Mesenteric fat pad (tissue), 1 donor: ENCODE measurements at places on chromosomes 5 and 9.

- DNase-seq, result peak; percentile 43
Observed at GRCh38 chr9:134899818-134900217, 17.9 kb downstream of the FCN1 start.

DNA sequence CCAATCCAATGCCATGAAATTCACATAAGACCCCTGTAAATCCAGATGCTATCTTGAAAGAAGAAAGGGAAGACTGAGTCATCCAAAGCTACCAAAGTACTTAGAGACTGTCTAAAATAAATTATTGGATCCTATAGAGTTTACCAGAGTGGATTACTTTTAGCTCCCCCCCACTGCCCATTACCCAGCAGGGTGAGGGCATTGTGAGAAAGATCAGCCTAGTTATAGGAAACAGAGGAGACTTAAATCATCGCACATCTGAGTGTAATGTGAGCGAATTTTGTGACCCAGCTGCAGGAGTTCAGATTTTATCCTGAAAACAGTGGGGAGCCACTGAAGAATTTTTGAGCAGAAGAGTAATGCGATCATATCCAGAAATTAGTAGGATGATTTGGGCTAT is 1.6 kb upstream of the ENHO start:
- no peak for DNase-seq

DNA sequence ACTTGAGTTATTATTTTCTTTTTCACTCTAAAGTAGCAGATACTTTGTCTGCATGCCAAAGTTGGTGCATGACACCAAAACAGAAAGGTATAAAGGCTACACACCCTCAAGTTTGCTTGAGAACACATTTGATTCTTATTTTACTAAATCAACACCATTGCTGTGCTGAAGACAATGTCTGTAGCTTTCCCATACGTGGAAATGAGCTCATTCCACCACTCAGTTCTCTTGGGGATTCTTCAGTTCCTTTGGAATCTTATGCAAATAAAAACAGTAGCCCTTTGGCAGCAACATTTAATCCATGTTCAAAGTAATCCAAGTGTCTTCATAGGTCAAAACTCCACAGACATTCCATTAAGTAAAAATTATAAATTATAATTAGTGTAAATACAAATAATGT is 264.9 kb downstream of the TLE1 start:
- DNase-seq, result no peak

GRCh38 chr9:114497236-114497635 is 8.0 kb downstream of the WHRN start:
- DNase-seq, result no peak

GRCh38 chr5:54766748-54767147 is 218.6 kb downstream of the ESM1 start:
- no peak for DNase-seq

GRCh38 chr5:34897646-34898045 is 17.7 kb downstream of the RAD1 start:
- no peak for DNase-seq

GRCh38 chr9:21016701-21017491 is 14.5 kb downstream of the HACD4 start:
- DNase-seq, result no peak

- DNase-seq, result no peak
Observed at GRCh38 chr9:115400796-115401195, 282.8 kb upstream of the TNC start.

DNA sequence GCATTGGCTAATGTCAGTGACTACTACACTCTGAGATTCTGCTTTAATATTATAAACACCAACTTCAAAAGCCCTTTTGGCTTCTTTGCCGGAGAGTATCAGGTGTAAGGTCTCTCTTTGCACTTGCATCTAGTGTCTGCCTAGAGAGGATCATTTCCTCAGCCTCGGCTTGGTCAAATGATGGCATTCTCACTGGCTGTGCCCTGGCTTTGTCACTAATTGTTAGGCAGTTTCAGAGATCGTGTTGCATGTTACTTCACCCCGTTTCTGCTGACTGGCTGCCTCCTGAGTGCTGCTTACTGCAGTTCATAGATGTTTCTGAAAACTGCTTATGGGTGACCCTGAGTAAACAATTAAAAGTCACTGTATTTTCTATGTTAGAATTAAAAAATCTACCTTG is 48.8 kb downstream of the SLC1A3 start:
- DNase-seq, result no peak

DNA sequence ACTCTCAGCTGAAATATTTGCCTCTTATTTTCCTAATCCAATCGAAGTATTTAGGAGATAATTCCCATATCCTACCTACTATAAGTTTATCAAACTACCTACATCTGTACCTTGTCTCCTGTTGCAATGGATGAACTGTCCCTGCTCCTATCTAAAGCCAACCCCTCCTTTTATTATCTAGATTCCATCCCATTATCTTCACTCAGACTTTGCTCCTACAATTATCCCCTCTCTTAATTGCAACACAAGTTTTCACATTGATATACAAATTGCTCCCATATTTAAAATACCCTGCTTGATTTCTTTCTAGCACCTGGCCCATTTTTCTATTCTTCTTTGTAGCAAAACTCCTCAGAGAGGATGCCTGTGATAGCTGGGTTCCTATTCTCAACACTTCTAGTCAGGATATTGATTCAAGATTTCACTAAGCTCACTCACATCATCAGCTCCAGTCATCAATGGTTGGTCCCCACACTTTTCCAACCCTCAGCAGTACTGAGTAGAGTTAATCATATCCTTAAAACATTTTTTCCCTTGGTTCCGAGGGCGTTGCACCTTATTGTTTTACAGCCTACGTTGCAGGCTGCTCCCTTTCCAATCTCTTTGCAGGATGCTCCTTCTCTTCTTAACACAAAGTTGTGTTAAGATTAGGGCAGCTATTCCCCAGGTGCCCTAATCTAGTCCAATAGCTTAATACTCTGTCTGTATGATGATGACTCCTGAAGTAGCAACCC is 177.8 kb upstream of the PTGER4 start:
- no peak for DNase-seq

- no peak for DNase-seq
Observed at GRCh38 chr5:17436761-17437221, 61.2 kb upstream of the TAF11L2 start.

GRCh38 chr9:69252436-69252835 is 72.6 kb upstream of the ENTREP1 start:
- no peak for DNase-seq

- DNase-seq, result no peak
Observed at GRCh38 chr5:131749723-131750470, 46.9 kb downstream of the FNIP1 start.

GRCh38 chr9:101449071-101449721 is 13.6 kb upstream of the ALDOB start:
- DNase-seq, result peak; percentile 90

DNA sequence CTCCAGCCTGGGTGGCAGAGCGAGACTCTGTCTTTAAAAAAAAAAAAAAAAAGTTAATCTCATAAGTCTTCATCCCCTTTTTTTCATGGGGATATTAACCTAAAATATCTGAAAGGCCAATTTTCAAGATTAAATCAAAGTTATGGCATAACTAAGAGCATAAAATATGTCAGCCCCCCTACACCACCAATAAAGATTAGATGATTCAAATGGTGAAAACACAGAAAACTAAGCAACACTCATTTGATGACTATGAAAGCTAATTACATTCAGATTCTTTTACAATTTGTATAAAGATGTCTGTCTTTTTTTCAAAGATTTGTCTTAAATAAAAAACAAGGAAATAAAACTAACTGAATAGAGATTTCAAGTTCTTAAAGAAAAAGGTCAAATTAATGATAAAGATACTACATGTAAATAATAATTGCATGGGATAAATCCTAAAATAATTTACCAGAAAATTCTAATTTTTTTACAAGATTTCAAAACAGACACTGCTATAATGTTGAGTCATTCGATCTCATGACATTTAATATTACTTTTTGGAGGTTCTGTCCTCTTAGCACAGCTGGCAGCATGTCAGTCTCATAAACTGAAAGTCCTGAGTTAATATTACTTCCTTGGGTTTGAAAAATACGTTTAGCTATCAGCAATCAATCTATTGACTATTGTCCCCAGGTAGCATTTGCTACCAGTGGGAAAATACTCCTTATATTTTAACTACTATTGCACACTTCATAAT is 112.9 kb downstream of the KIAA0825 start:
- no peak for DNase-seq

DNA sequence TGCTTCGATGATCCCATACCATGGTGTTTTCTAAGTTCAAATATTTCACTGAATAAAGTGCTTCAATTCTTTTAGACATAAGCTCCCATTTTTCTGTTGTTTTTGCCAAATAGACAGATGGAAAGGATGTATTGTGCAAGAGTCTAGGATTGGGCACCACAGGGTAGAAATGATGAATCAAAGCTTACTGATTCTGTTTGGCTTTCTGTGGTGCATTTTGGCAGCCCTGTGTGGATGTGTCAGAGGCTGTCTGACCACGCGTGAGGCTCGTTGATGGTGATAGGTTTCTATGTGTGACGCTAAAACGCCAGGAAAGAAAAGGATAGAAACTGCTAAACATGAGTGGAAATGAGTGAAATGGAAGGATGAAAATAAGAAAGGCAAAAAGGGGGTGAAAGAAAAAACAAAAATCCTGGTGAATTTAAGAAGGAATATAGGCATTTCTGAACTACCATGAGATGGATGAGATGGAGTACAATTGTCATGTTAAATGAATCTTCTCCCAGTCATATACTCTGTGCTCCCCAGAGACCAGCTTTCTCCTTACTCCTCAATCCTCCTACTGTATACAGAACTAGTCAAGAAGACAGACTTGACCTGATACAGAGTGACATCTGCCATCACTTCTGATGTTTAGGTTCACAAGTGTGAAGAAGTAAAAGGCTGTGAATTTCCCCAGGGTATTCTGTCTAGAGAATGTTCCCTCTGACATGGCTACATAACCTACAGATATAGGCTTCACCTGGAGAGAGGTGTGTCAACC is 54.4 kb downstream of the ANKH start:
- no peak for DNase-seq

- no peak for DNase-seq
Observed at GRCh38 chr5:133421394-133421793, 190.9 kb downstream of the FSTL4 start.

GRCh38 chr9:136090056-136090735 is 4.9 kb downstream of the NACC2 start:
- DNase-seq, result no peak

DNA sequence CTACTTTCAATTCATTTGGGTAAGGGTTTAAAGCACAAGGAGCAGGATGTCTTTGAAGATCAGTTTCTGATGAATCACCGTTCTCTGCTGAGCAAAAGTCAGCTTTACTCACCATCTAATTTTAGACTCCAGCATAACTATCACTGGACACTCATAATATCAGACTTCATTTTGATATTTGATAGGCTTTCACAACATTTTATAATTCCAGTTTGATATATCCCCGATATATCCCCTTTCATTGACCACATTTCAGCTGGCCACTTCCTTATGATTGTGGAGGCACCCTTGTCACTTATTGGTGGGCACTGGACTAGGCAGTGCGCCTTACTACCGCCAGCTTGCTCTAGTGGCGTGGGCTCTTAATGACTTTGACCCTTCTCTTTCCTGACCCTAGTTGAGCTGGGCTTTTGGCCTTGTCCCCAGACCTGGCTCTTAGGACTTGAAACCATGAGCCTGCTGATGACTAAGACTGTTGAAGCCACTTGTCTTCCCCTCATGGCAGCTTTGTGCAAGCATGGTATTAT is 46.8 kb downstream of the CYSTM1 start:
- no peak for DNase-seq

DNA sequence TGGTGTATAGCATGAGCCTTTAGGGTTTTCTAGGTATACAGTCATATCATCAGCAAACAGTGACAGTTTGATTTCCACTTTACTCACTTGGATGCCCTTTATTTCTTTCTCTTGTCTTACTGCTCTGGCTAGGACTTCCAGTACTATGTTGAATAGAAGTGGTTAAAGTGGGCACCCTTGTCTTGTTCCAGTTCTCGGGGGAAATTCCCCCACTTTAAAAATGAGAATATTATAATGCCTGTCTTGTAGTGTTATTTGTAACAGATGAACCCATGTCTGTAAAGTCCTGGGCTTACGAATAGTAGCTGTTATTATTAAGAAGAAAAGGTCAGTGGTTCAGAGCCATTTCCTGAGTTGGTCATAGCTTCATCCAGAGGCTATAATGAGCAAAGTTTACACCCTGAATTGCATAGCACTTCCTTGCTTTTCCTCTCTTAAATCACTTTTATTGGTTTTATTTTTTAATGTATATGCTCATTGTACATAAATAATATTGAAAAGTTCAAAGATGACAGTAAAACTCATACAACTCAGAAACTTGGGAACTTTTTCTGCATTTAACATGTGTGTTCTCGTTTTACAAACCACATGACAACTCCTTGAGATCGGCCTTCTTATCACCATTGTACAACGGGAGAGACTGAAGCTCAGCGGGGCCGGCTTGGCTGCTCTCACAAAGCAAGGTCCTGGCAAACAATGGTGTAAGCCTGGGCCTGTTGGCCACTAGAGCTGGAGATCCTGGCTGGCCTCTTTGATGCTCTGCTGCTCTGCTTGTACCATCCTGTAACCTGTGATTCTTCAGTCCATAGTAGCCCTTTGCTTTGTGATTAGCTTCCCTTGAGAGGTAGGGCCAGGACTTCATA is 85.2 kb downstream of the CYFIP2 start:
- DNase-seq, result no peak
